ENCODE measurements at places on chromosomes 4 and X.

DNA sequence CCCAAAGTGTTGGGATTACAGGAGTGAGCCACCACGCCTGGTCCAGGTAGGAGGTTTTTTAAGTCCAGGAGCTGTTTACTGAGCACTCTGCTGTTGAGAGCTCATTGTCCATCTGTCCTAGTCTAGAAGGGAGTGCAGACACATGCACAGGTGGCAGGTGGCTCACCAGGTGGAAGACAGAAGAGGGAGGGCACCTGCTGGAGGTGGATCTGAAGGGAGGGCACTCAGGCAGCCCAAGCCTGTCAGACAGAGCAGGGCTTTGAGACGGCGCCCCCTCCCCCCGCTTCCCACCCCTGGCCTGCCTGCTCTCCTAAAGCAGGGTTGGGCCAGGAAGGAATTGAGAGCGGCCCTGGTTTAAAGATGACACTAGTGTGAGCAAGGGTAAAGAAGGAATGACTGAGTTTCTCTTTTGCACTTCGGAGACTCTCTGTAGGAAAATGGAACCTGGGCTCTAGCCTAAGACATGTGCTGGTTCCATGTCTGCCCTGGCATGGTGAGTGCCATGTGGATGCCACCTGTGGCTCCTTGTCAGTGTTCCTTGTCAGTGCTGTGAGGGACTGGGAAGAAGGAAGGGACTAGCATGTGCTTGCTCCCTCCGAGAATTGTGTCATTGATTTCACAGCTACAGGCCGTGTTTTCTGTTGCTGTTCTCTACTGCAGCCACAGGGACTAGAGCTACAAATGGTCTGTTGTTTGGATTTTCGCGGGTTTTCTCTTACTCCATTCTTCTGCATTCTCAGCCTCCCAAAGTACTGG, 108.6 kb downstream of the TNIP2 start:
- DNase-seq, result no peak

- DNase-seq, result no peak
Observed at GRCh38 chr4:185772391-185773093, 39.5 kb downstream of the SORBS2 start.

- DNase-seq, result no peak
Observed at GRCh38 chr4:136495076-136495475, 1037.2 kb downstream of the PCDH18 start.

DNA sequence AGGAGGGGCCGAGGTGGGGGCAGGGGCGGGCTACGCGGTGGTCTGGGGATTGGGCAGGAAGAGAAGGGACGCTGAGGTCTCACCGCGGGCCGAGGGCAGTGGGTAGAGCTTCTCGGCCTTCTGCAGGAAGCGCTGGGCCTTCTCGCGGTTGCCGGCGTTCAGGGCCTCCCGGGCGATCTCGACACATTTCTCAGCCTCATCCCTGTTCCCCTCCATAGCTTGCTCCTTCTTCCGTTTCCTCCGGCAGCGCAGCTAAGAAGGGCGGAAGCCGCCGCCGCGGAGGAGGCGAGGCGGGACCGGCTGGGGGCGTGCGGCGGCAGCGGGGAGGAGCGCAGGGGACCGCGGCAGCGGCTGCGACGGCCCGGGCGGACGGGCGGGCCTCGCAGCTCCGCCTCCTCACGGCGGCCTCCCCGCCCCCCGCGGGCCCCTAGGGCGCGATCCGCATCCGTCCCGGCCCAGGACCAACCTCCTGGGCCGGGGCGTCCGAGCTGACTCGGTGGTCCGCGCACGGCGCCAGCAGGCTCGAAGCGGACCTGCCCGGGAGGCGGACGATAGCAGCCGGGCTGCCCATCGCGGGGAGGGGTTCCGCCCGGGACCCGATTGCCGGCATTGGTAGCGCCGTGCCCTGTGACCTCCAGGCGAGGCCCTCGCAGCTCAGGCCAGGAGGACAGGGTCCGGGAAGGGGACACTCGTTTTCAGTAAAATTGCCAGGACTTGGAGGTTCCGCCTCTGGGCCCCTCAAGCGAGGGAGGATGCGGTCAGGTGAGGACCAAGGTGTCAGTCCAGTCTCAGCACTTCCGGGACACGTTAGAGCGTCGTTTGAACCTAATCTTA, at the start of gene DNAJB14:
Gene DNAJB14 (minus strand): TSS at position 263 of the 834 bp plus-strand sequence. CDS start 47 bp downstream, at position 216.
- DNase-seq, result no peak

DNA sequence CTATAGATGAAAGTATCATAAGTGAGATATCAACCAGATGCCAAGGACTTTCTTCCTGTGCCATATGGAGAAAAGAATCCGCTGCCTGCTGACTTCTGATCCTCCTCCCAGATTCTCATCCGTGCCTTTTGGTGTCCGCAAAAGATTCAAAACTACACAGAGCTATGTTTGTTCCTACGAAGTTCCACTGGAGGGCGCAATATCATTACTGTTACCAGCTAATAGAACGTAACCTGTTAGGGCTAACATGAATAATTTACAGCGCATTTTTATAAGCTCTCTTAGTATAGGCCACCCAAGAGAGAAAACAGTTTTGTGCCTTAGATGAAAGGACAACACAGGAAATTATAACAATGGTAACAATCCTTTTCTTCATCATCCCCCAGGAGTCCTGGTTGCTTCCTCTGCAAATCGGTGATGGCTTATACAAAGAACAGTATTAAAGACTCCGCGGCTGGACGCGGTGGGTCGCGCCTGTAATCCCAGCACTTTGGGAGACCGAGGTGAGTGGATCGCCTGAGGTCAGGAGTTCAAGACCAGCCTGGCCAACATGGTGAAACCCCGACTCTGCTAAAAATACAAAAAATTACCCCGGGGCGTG, 22.8 kb upstream of the CENPVL3 start:
- DNase-seq, result no peak

DNA sequence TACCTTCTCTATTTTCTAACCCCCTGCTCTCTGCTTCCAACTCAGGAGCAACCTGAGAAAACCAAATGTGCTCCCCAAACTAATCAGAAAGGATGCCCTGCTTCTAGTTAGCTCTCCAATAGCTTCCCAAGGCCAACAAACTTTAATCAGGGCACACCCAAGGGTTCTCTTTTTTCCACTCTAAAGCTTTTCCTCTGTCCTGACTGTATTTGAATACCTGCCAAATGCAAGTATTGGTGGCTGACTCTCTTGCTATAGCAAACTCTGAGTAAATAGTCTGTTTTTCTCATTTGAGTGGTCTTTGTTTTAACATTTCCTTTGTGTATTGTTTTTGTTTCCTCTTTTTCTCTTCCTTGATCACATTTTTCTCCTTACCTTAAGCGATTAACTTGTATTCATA, 52.5 kb downstream of the GBA3 start:
- no peak for DNase-seq
